GM12891 (cell line): ENCODE measurements at places on chromosomes 7 and 10.

DNA sequence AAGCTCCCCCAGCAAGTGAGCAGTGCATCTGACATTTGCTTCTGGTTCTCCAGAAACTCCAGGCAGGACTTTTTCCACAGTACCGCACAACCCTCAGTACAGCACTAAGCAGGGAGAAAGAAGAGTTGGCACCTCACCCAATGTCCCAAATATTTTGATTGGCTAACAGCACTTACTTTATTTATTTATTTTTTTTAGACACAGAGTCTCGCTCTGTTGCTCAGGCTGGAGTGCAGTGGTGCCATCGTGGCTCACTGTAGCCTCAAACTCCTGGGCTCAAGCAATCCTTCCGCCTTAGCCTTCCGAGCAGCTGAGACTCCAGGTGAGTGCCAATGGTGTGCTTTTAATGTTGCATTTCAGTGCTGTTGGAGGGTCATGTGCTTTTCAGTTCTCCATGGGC is 200.3 kb upstream of the ZMIZ1 start:
- DNase-seq: no peak

GRCh38 chr7:155490697-155491628 is 33.0 kb downstream of the EN2 start:
- DNase-seq: peak; percentile 78

- DNase-seq: no peak
Observed at GRCh38 chr10:66981361-66982052, 55.7 kb downstream of the LRRTM3 start.

DNA sequence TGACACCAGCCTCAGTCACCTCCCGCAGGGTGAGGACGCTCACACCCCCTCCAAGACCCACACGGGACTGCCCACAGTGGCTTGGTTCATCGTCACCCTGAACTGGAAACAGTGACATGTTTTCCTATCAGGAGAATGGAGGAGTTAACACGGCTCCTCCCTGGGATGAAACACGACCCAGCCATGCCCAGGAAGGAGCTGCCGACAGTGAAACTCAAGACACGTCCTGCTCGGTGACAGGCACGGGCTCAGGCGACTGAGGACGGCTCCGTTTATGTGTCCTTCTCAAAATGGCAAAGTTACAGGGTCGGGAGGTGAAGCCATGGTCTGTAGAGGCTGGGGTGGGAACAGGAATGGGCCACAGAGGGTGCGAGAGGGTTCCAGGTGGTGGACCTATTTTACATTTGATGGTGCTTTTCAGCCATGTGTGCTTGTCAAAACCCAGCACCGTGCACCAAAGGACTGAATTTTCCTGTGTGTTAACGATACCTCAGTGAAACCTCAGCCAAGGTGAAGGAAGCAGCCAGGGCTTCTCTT is 272.4 kb downstream of the ADARB2 start:
- DNase-seq: no peak

DNA sequence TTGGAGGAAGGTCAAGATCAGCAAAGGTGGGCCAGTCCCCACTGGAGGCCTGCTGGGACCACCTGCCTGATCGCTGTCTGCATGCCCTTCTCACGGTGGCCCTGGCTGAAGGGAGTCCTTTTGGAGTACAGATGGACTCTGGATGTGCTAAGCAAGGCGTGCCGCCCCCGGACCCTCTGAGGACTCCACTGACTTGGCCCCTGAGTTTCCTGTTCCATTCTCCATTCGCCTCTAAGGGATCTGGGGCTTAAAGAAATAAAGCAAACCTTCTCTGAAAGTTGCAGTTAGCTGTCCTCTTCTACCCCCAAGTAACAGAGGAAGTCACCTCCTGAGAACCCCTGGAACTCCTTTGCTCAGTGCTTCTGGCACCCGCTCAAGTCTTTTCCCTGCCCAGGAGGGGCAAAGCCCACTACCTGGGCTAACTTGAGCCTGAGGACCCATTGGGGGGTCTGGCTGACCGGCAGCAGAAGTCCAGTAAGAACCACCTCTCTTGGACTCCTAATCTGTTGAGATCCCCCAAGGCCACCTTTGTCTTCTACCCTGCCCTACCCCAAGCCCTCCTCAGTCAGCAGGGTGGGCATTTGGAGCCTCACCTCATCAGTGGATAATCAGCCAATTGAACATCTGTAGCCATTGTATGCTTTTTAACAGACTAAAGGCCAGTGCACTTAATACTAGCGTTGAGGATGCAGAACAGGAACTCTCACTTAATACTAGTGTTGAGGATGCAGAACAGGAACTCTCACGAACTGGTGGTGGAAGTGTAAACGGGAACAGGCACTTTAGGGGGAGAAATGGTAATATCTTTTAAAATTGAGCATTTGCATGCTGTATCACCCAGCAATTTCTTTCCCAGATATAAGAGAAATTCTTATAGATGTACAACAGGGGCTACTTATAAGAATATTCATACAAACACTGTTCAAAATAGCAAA is 2.2 kb downstream of the TBATA start:
- DNase-seq: no peak

DNA sequence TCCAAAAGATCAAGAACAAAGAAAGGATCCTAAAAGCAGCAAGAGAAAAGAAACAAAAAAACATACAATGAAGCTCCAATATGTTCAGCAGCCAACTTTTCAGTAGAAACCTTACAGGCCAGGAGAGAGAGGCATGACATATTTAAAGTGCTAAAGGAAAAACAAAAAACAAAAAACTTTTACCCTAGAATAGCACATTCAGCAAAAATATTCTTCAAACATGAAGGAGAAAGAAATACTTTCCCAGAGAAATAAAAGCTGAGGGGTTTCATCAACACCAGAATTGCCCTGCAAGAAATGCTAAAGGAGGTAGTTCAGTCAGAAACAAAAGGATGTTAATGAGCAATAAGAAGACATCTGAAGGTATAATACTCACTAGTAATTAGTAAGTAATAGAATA is 753.5 kb upstream of the POT1 start:
- DNase-seq: no peak

- DNase-seq: no peak
Observed at GRCh38 chr10:60913071-60913470, 30.9 kb downstream of the RHOBTB1 start.

- DNase-seq: no peak
Observed at GRCh38 chr7:100374601-100375000, 1.3 kb downstream of the PILRA start.

DNA sequence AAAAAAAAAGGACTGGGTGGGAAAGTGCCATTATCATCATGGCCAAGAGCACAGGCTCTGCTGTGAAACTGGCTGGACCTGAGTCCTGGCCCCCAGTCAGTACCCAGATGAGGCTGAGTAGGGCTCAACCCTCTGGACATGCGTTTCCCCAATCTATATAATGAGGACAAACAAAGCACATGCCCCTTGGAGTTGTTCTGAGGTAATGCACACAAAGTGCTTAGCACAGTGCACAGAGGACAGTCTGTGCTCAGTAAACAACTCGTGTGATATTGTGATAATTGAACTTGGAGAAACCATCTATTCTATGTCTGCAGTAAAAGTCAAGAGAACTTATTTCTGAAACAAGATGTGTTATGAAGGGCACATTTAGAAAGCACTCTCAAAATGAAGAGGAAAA is 138.8 kb downstream of the KCNMA1 start:
- no peak for DNase-seq
